ENCODE measurements at places on chromosomes 7 and 10.

- no peaks in the 10 kb centered on the region for H3K4me1 ChIP-seq
- H3K4me3 ChIP-seq, result no peak overlapping the region
- H3K27me3 ChIP-seq, result no peaks in the 10 kb centered on the region
- H3K27ac ChIP-seq, result no peak overlapping the region
- H3K36me3 ChIP-seq, result no peaks in the 10 kb centered on the region
- DNase-seq, result peak; percentile 70
Measured at GRCh38 chr7:83468251-83468739, 180.6 kb downstream of the SEMA3E start.

- no peaks in the 10 kb centered on the region for H3K36me3 ChIP-seq
- no peaks in the 10 kb centered on the region for H3K4me1 ChIP-seq
- peak; percentile 55 for DNase-seq
- H3K27ac ChIP-seq, result no peak overlapping the region
Measured at GRCh38 chr7:75688200-75689136, 50.3 kb downstream of the HIP1 start.

- H3K27me3 ChIP-seq, result no peaks in the 10 kb centered on the region
- no peak overlapping the region for H3K4me3 ChIP-seq
- H3K4me1 ChIP-seq, result no peaks in the 10 kb centered on the region
- no peak for DNase-seq
Measured at GRCh38 chr7:821688-822087, 10.6 kb upstream of the SUN1 start.

DNA sequence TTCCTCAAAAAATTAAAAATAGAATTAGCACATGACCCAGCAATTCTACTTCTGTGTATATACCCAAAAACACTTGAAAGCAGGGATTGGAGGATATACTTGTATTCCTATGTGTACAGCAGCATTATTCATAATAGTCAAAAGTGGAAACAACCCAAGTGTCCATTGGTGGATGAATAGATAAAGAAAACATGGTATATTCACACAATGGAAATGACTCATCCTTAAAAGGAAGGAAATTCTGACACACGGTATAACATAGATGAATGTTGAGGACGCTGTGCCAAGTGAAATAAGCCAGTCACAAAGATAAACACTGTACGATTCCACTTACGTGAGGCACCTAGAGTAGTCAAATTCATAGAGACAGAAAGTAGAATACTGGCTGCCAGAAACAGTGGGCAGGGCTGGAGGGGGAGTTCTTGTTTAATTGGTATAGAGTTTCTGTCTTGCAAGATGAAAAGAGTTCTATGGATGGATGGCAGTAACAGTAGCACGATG lies 26.6 kb upstream of the KAT6B start:
- H3K4me3 ChIP-seq, result no peak overlapping the region
- H3K4me1 ChIP-seq, result no peaks in the 10 kb centered on the region
- no peak for DNase-seq
- no peaks in the 10 kb centered on the region for H3K36me3 ChIP-seq
- H3K27ac ChIP-seq, result no peak overlapping the region
- H3K27me3 ChIP-seq, result no peaks in the 10 kb centered on the region

DNA sequence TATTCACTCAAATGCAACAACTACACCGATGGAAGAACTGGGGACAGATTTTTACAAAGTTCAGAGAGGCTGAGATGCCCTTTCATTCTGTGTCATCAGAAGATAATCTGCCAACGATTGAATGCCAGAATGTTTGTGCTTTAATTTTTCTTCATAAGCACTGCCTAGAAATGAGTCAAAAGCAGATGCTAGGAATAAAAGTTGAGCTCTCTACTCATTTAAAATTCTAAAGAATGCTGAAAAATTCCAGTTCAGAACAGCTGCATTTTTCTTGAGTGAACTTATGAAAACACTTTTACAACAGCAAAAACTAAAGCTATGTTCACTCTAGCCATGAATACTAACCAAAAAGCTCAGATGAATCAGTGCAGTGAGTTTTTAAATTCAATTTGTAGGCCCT lies 22.3 kb upstream of the FAM133B start:
- no peaks in the 10 kb centered on the region for H3K27me3 ChIP-seq
- no peak for DNase-seq
- H3K36me3 ChIP-seq, result no peaks in the 10 kb centered on the region
- no peak overlapping the region for H3K27ac ChIP-seq

DNA sequence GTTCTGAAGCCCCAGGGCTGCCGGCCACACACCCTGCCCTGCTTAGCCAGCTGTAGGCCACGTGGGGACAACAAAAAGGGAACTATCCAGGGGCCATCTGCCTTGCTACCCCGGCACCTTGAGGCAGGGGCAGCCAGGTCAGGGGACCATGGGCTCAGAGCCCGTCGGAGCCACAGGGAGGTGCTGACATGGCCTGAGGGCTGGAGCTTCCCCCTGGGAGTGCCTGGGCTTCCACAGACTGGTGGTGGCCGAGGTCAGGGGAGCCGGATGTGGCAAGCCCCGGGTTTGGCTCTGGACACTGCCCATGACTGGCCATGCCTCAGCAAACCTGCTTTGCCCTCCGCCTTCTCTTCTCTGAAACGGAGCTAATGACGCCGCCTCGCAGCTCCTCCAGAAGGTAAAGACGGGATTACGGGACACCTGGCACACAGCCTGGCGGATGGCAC lies 178.5 kb downstream of the EBF3 start:
- H3K27me3 ChIP-seq, result no peaks in the 10 kb centered on the region
- H3K36me3 ChIP-seq, result no peaks in the 10 kb centered on the region
- no peak for DNase-seq

Data from right lobe of liver (tissue), 6 donors.